MCF 10A (cell line): ENCODE measurements at places on chromosomes 11 and 22.

GRCh38 chr11:105667441-105667840, 57.6 kb downstream of the GRIA4 start:
- no peak for DNase-seq

- DNase-seq = no peak
Measured at GRCh38 chr11:126167488-126167887, 44.0 kb downstream of the RPUSD4 start.

GRCh38 chr11:47099214-47099917, 77.3 kb downstream of the ARFGAP2 start:
- DNase-seq = peak; percentile 4

DNA sequence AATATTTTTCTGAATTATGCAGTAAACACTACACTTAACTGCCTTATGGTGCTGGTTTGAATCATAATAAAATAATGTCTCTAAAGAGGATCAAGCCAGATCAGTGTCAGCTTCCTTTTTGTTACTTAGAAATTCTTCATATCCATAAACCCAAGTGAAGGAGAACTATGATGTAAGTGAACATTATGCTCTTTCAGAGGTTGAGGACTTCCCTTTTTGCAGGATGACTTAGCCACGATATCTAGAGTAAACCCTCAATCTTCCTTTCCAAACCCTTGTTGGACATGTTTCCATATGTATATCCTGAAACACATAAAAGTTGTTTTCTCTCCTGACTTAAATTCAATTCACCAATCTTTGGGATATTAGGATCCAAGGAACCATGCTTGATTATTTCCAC, 19.1 kb downstream of the OR8D1 start:
- no peak for DNase-seq
